Neuronal stem cell (in vitro differentiated cells): ENCODE measurements at places on chromosomes 3 and 15.

DNA sequence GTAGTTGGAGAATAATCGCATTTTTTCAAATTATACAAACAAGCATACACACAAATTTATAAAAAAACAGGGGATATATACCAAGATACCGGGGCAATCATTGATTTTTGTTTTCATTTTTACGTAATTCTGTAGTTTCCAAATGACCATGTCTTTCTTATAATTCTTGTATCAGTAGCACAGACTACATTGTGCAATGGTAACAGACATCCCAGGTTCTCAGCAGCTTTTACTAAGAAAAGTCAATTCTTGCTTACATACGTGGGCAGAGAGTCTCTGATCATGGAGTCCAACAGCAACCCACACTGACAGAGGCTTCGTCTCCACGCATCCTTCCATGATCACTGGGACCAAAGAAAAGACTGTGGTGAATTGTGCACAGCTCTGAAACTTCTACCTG, 441.3 kb downstream of the TBL1XR1 start:
- H3K27ac ChIP-seq = no peak overlapping the region
- no peaks in the 10 kb centered on the region for H3K36me3 ChIP-seq
- no peak for DNase-seq
- no peaks in the 10 kb centered on the region for H3K27me3 ChIP-seq
- H3K4me3 ChIP-seq = no peak overlapping the region

DNA sequence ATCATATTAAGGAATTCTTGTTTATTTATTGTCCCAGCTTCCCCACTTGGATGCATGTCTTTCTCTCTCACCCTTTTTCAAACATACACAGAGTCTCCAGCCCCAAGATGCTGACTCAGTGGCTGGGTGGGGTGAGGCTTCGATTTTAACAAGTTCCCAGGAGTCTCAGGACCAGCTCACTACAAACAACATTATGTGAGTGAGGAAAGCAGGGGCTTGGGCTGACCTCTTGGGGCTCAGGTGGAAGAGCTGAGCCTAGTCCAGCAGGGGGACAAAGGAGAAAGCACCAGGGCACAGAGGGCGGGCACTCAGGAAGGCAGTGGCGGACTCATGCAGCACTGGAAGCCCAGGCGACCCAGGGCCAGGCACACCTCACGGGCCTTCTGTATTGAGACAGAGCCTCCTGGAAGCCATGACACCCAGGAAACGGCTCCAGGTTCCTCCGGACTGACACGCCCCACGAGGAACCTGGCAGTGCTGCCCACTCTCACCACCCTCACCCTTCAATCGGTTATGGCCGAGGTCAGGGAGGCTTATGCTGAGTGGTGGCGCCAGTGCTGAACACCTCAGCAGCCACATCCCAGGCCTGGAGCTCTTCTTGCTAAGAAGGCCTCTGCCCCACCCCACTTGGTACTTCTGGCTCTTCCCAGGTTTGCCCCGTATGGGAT, 97.4 kb downstream of the LRIG1 start:
- peaks cover 74% of the 10 kb centered on the region for H3K36me3 ChIP-seq
- no peak overlapping the region for H3K4me3 ChIP-seq
- H3K27ac ChIP-seq = no peak overlapping the region
- H3K4me1 ChIP-seq = peaks cover 34% of the 10 kb centered on the region
- H3K27me3 ChIP-seq = no peaks in the 10 kb centered on the region

DNA sequence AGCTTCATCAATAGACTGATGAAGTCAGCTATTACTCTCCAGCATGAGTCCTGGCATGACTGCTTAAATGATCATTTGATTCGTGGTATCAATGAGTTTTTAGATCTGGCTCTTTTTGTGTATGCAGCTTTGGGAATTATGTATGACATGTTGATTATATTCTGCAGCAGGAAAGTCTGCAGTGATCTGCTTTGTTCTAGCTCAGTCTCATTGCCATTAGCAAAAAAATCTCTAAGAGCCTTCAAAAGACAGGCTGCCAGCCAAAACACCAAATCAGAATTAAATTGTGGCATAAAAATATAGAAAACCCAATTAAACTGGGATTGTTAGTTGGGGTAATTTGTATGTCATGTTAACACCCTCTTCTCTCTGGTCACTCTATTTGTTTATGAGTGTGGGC, 1021.0 kb upstream of the SEMA6D start:
- H3K4me1 ChIP-seq = no peaks in the 10 kb centered on the region
- no peaks in the 10 kb centered on the region for H3K27me3 ChIP-seq
- H3K4me3 ChIP-seq = no peak overlapping the region
- no peak overlapping the region for H3K27ac ChIP-seq
- DNase-seq = no peak

DNA sequence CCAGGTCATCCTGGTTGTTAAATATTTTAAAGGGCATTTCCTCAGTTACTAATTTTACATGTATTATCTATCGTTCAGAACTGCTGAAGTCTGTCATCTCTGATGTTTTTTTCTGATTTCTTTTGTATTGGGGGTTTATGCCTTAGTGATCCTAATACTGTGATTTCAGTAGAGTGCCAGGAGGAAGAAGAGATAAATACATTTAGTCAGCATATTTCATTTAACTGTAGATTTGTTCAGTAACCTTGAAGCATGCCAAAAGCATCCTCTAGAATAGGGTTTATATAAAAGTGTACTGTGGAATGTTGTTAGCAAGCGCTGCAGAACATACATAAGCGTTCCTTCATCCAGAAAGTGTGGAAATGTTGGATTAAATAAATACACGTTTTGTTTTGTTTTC, 342.3 kb upstream of the DPPA4 start:
- no peaks in the 10 kb centered on the region for H3K4me1 ChIP-seq
- H3K27ac ChIP-seq = no peak overlapping the region
- DNase-seq = no peak
- H3K27me3 ChIP-seq = no peaks in the 10 kb centered on the region

DNA sequence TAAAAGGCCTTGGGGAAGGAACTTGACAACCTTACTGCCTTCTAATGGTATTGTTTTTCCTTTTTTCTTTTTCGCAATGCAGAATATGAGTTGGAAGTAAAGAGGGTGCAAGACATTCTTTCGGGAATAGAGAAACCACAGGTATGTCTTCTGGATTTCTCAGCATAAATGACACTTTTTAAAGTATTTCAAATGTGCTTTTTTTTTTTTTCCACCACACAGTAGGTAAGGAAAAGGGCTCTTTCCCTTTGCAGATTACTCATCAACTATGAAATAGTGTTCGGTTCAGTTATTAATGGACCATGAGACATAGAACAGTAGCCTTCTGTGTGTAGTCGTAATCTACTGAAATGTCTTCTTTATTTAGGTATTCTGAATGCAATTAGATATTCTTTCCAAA, 162.4 kb downstream of the GHSR start:
- H3K27me3 ChIP-seq = no peaks in the 10 kb centered on the region
- H3K4me3 ChIP-seq = no peak overlapping the region
- no peak overlapping the region for H3K27ac ChIP-seq
- no peak for DNase-seq
- no peaks in the 10 kb centered on the region for H3K4me1 ChIP-seq

DNA sequence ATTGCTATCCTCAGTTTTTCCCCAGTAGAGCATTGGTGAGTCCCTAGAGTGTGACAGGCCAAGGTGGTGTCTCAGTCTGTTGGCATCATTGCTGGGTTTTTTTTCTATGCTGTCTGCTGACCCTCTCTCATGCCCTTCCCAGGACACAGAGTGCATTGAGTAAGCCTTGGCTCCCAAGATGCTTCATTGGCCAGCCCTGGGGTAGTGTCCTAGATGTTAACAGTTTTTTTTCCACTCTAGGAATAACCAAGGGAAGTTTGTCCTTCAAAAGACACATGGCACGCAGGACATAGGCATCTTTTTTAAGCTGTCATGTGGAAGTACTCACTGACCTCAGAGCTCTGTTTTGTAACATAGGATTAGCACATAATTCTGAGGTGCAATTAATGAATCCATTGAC, 19.5 kb downstream of the ADAMTSL3 start:
- H3K36me3 ChIP-seq = no peaks in the 10 kb centered on the region
- no peak overlapping the region for H3K4me3 ChIP-seq
- no peaks in the 10 kb centered on the region for H3K27me3 ChIP-seq
- H3K4me1 ChIP-seq = no peaks in the 10 kb centered on the region

DNA sequence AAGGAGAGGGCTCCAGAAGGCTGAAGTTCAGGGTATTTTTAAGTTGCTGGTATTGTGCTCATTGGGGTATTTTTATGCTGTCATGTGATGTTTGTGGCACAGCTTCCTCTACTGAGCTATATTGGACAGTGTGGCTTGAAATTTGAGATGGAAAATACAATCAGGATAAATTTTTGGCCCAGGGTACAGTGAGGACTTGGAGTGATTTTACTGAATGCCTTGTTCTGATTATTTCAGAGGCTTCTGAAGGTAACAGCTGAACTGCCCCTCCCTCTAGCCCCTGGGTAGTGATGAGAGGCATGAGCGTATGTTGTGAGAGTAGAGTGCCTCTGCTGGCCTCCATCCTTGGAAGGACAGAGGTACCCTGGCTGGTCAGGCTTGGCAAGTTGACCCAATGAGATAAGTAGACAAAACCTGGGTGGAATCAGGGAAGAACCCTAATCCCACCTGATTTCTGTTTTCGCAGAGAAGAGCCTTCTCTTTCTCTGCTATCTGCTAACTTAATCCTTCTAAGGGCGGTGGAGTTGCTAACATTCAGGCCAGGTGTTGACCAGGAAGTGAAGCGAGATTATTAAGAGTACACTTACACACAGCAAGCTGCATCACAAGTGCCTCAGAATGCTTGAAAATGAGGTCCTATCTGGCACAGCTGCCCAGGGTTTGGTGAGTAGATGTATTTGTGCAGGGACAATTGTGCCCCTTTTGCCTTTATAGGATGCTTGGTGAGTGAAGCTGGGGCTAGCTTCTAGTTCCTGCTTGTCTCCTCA, 98.1 kb upstream of the CLSTN2 start:
- no peaks in the 10 kb centered on the region for H3K4me1 ChIP-seq
- DNase-seq = no peak
- H3K36me3 ChIP-seq = no peaks in the 10 kb centered on the region
- H3K4me3 ChIP-seq = no peak overlapping the region
- no peak overlapping the region for H3K27ac ChIP-seq
